ENCODE measurements at places on chromosomes 11 and 22.
A peak's percentile ranks its signal among the peaks of the same experiment; 100 is the strongest.

- no peak for DNase-seq
These were observed 575 bp downstream of the MFNG start for GRCh38 chr22:37485395-37486223.

DNA sequence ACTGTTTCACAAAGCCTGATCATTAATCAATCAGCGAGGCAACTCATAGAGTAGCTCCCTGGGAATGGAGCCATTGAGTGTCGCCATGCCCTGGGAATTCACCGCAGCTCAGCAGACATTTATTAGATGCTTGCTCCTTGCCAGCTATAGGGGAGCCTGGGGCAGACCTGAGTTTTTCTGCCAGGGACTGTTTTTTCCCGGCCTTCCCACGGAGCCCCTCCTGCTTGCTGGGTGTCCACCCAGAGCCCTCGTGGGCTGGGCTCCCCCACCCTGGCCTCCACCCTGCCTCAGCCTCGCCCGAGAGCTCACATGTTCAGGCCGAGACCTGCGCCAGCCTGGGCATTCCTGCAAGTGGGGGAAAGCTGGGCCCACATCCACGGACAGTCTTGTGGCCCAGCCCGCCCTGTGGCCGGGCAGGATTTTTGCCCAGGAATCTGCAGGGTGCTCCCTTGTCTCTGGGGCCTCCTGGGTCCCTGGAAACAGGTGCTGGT, 64.9 kb downstream of the SMIM38 start:
- no peak for DNase-seq

GRCh38 chr11:92681586-92681985, 287.9 kb upstream of the MTNR1B start:
- no peak for DNase-seq

DNA sequence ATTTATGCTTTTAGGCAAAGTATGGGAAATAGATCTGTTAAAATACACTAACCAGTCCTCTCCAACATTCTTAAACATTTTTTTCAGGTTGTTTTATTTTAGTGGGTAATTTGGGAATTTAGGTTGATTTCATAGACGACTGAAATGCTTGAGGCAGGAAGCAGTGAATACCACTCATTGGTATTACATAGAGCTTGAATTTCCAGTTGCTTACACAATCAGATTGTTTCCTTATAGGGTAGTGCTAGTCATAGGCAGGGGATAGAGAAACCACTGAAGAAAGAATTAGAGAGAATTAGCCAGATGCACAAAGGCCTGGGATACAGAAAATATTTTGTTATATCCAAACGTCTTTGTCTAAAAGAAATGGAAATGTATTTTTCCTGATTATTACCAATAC, 23.9 kb upstream of the LYVE1 start:
- peak; percentile 67 for DNase-seq

GRCh38 chr11:36247493-36247892, 41.7 kb downstream of the COMMD9 start:
- DNase-seq, result no peak

DNA sequence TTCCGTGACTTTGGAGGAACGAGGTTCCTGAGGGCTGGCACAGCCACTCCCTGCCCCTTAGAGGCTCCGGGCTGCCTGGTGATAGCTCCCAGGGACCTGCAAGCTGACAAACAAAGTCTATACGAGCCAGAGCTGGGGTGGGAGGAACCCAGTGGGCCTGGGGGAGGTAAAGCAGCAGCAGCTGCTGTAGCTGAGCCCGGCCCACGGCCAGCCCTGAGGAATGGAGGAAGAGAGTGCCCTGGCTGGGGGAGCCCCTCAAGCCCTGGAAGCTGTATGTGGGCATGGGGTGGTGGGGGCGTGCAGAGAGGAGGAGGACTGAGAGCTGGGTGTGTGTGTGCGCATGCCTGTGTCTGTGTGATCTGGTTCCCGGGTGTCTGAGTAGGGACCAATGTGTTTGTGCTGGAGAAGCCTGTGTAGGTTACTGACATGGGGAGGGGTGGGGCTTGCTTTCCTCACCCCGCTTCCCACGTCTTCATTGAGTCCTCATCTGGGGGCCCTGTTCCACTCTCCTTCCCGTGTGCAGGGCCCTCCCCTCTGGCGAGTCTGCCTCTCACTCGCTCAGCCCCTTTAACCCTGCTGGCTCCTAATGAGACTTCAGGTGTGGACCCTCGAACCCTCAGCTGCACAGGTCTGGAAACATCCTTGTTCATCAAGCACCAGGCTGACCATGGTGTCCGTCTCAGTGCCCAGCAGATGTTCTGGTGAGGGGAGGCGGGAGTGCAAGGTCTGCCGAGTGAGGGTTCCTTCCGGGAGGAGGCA, 10.8 kb downstream of the ST3GAL4 start:
- DNase-seq, result no peak

DNA sequence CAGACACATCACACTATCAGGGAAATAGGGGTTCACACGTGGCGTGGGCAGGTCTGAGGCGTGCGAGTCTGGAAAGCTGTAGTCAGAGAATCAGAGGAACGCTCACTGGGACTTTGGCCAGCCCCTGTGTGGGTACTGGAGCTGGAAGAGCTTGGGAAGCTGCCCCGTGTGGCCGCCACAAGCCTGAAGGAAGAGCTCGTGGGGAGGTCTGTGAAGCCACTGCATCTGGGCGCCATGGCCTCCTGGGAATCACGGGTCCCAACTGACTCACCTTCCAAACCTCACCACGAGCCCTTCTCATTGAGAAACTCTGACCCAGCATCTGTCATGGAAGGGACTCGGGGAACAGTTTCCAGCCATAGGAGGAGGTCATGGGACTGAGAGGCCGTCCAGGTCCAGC, 5.9 kb upstream of the MRGPRF start:
- DNase-seq, result no peak

Measured in HTR-8/SVneo (cell line).